ENCODE measurements at places on chromosomes 12 and 14.

DNA sequence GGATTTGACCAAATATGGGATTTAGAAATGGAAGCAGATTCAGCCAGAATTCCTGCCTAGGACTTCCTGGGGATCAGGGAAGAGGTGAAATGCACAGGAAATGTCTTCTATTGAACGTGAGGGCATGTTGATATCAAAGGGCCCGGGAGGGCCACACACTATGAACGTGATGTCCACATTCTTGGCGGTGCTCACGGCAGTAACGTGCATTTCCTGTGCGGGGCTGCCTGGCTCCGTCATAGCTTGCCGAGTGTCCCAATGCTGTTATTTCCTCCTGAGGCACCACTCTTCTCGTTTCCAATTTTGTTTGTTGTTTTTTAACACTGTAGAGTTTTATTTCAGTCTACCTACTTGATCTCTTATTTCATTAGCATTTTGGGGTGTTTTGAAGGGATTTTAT is 67.3 kb downstream of the ZNF664 start:
- DNase-seq, result no peak

DNA sequence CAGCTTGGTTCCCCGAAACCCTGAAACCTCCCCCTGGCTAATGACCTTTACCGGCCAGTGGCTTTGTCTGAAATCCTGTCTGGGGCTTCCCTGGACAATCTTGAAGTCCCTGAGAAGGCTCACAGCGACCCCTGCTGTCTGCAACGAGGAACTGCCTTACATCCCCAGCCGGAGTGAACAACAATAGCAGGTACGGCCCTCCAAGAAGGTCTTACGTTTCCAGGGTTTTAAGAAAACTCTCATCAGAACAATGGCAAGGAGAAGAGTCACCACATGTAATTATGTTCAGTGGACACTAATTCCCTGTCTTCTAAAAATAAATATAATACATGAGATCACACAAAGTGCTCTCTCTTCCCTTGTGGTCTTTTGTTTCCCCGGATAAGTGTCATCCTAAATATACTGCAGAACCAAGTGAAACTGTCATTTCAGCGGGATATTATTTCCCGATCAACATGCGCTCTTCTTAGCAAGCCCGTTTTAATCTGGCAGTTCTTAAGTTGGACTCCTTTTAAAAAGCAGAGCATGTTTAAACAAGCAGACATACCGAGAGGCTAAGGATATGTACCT is 53.3 kb downstream of the RBM19 start:
- DNase-seq, result peak; percentile 55

DNA sequence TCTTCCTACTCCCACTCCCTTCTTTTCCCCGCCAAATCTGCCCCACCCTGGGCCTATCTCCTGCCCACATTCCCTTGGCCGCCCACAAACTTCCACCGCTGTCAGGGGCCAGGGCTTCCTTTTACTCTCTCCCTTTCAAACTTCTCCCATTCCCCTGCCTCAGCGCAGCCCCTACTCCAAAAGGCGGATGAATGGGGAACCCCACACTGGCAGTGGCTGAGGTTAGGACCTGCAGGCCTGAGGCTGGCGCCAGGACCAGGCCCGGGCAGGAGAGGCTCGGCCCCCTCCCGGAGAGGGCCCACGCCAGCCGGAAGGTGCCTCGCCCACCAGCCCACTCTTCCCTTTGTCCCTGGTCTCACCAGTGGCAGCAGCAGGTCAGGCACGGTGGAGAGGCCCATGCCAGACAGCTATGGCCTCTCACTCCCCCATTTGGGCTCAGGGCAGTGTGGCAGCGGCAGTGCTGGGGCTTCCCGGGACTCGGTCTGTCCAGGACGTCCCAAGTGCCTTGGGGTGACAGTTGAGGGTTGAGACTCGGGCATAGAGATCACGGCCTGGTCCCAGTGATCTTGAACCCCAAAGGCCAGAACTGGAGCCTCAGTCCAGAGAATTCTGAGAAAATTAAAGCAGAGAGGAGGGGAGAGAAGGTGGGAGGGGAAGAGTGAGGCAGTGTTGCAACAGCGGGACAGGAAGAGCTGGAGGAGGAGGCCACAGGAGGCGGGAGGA is at the start of gene TNFRSF1A:
Gene TNFRSF1A, minus strand, starts transcription at position 660 of the 723 bp plus-strand sequence. Its CDS starts 262 bp downstream, at position 398.
- DNase-seq, result peak; percentile 90

- no peak for DNase-seq
Observed at GRCh38 chr12:110277530-110278254, 3.4 kb upstream of the ATP2A2 start.
